ENCODE measurements at places on chromosomes 6 and 20.
A peak's percentile ranks its signal among the peaks of the same experiment; 100 is the strongest.

- H3K27ac ChIP-seq, result peak overlapping the region; percentile 89
- peaks cover 31% of the 10 kb centered on the region for H3K4me1 ChIP-seq
- H3K4me3 ChIP-seq, result peak overlapping the region; percentile 61
- no peaks in the 10 kb centered on the region for H3K27me3 ChIP-seq
- no peak for DNase-seq
These were observed 11.5 kb downstream of the GNL1 start for GRCh38 chr6:30544666-30545272.

- H3K4me1 ChIP-seq, result peaks cover 16% of the 10 kb centered on the region
- no peak overlapping the region for H3K27ac ChIP-seq
- no peak overlapping the region for H3K4me3 ChIP-seq
- H3K27me3 ChIP-seq, result no peaks in the 10 kb centered on the region
These were observed 4.0 kb upstream of the DSN1 start for GRCh38 chr20:36777576-36777975.

DNA sequence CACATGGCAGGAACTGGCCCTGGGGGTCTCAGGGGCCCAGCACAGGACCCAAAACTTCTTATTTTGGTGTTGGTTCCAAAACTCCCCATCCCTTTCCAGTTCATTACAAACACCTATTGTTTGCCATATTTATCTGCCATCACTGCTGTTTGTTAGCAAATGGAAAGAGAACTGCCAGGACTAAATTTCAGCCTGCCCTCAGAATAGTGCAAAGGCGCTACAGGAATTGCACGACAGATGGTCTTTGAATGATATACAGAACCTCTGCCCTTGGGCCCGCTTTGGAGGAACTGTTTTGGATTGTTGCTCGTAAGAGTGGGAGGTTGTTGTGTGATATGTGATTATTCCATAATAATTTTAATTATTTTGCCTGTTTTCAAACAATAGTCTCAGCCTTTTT, 199.0 kb upstream of the FBXL4 start:
- peaks cover 30% of the 10 kb centered on the region for H3K27me3 ChIP-seq
- peaks cover 1% of the 10 kb centered on the region for H3K4me1 ChIP-seq
- no peak for DNase-seq
- no peak overlapping the region for H3K27ac ChIP-seq

DNA sequence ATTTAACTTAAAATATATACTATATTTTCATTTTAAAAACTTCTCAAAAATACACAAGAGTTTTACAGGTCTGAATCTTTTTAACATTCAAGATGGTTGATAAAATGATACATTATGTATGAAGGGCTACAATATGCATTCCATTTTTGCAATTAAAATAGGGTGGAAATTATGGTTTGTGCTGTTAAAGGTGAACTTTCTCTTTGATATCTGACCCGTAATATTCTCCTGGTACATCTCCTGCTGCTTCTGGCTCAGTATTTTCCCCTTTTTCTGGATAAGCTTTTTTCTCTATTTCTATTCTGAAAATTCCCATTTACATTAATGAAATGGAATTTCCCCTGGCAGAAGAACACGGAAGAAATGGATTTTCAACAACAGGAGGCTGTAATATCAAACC, 27.4 kb upstream of the LCA5 start:
- no peaks in the 10 kb centered on the region for H3K27me3 ChIP-seq
- no peaks in the 10 kb centered on the region for H3K36me3 ChIP-seq
- no peak overlapping the region for H3K4me3 ChIP-seq
- no peak for DNase-seq
- H3K27ac ChIP-seq, result no peak overlapping the region

DNA sequence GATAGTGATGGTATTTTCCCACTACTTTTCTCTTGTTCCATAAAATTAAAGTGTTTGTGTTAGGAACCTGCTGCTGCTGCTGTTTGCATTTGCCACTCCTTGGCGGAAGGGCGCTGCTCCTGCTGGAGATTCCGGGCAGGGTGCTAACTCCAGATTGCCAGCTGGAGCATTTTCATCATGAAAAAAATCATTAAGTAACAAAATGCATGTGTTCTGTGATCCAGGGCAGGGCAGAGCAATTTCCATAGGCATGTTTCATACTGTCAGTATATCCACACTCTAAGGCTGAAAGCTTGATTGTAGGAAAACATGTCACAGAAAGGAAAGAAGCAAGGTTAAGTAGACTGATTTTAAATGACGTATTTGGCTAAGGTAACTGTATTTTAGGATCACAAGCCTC, 24.0 kb downstream of the PBOV1 start:
- H3K27me3 ChIP-seq, result peaks cover 42% of the 10 kb centered on the region
- no peak overlapping the region for H3K4me3 ChIP-seq
- H3K4me1 ChIP-seq, result no peaks in the 10 kb centered on the region
- H3K27ac ChIP-seq, result no peak overlapping the region

- H3K27ac ChIP-seq, result no peak overlapping the region
- no peaks in the 10 kb centered on the region for H3K4me1 ChIP-seq
- peaks cover 55% of the 10 kb centered on the region for H3K27me3 ChIP-seq
- no peak for DNase-seq
These were observed 18.0 kb upstream of the MAP3K4 start for GRCh38 chr6:160973311-160974250.

GRCh38 chr6:130964808-130965604, 98.0 kb downstream of the EPB41L2 start:
- H3K27ac ChIP-seq, result no peak overlapping the region
- H3K4me3 ChIP-seq, result no peak overlapping the region
- no peaks in the 10 kb centered on the region for H3K27me3 ChIP-seq
- peaks cover 3% of the 10 kb centered on the region for H3K36me3 ChIP-seq
- no peaks in the 10 kb centered on the region for H3K4me1 ChIP-seq

GRCh38 chr6:107032051-107032450, 4.1 kb downstream of the MTRES1 start:
- H3K4me1 ChIP-seq, result peaks cover 36% of the 10 kb centered on the region
- peak overlapping the region; percentile 19 for H3K27ac ChIP-seq
- H3K4me3 ChIP-seq, result no peak overlapping the region
- no peak for DNase-seq
- no peaks in the 10 kb centered on the region for H3K27me3 ChIP-seq

DNA sequence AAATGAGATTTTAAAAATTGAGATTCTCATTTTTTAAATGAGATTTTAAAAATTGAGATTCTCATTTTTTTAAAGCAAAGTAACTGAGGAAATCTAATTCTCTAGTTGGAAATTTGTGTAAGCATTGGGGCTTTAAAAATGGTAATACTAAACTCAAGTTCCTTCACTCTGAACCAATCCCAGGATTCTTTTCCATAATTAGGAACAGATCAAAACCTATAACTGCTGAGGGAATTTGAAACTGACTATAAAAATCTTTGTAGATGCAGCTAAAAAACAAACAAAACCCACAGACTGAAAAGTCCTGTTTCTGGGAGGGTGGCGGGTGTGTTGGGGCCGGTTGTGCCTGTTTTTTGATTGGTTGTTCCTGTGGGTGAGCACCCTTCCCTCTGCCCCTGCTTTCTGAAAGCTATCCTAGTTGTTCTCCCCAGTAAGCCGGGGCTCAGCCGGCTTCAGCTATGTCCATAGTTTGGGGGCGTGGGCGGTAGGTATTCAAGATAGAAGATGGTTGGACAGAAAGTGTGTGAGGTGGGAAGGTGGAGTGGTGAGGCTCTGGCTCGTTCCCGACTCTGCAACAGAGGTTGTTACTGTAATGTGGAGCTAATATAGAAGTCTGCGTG, 49.3 kb downstream of the GFRA4 start:
- no peak overlapping the region for H3K4me3 ChIP-seq
- no peak overlapping the region for H3K27ac ChIP-seq

- H3K36me3 ChIP-seq, result no peaks in the 10 kb centered on the region
- no peak for DNase-seq
- H3K27ac ChIP-seq, result no peak overlapping the region
- peaks cover 20% of the 10 kb centered on the region for H3K27me3 ChIP-seq
These were observed 2.5 kb upstream of the CPNE5 start for GRCh38 chr6:36841756-36842155.

- H3K27me3 ChIP-seq, result peaks cover 35% of the 10 kb centered on the region
- H3K27ac ChIP-seq, result no peak overlapping the region
- H3K36me3 ChIP-seq, result no peaks in the 10 kb centered on the region
- peaks cover 3% of the 10 kb centered on the region for H3K4me1 ChIP-seq
These were observed 8.9 kb upstream of the TAAR5 start for GRCh38 chr6:132598473-132598872.

- H3K27ac ChIP-seq, result no peak overlapping the region
- peaks cover 5% of the 10 kb centered on the region for H3K36me3 ChIP-seq
- H3K4me1 ChIP-seq, result no peaks in the 10 kb centered on the region
- H3K4me3 ChIP-seq, result no peak overlapping the region
- DNase-seq, result no peak
These were observed 28.6 kb upstream of the SAMD5 start for GRCh38 chr6:147479857-147480256.

DNA sequence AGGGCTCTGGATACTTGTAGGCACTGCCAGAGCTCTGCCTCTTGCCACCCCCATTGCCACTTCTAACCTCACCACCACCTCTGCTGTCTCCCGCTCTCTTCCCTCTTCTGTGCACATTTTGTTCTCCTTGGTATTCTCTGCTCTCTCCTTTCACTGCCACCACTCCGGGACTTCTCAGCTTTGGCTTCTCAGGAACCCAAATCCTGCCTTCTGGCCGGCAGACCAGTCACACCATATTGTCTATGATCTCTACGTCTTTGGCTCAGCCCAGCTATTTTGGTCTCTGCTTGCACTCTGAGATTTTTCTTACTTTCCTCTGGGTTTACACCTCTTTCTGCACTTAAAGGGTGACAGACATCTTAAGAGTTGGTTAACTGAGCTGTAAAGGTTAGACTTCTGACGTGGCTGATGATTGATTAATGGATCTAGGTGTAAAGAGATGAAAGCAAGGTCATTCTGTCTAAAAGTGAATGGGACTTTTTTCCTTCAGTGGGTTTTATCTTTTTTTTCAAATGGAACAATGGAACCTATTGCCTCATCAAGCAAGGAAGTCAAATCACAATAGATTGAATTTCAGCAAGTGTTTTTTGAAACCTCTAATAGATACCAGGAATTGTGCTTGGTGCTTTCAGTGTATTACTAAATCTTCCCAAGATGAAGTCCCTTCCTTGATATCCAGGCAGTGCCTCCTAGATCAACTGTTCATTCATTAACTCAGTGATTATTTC, 13.8 kb downstream of the MMP24 start:
- no peak overlapping the region for H3K4me3 ChIP-seq
- H3K27ac ChIP-seq, result peak overlapping the region; percentile 66

DNA sequence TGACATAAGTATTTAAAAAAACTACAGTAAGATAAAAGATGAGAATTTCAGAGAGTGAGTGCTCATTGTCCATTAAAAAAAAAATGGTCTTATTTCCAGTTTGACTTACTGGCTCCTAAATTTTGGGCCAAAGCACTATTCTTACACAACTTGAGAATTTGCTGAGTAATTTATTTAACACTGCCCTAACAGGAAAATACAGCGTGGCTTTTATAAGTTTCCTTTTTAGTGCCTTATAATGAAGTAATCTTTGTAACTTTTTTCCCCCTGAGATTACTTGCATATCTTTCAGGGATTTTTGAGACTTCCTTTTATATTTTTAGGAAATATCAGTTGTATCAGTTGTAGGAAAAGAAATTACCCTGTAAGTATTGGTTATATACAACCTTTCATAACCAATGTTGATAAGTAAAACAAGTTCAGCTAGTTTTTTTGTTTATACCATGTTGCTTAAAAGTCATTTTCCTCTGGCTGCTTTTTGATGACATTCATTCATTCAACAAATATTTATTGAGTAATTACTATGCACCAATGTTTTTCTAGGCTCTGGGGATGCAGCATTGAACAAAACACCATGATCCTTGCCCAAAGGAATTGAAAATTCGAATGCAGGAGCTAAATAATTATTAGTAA, 106.4 kb upstream of the SGK1 start:
- peaks cover 2% of the 10 kb centered on the region for H3K4me1 ChIP-seq
- no peaks in the 10 kb centered on the region for H3K27me3 ChIP-seq
- no peaks in the 10 kb centered on the region for H3K36me3 ChIP-seq
- no peak overlapping the region for H3K27ac ChIP-seq

- DNase-seq, result no peak
- no peaks in the 10 kb centered on the region for H3K36me3 ChIP-seq
- no peaks in the 10 kb centered on the region for H3K4me1 ChIP-seq
- no peaks in the 10 kb centered on the region for H3K27me3 ChIP-seq
- no peak overlapping the region for H3K4me3 ChIP-seq
These were observed 1008.3 kb downstream of the KIF16B start for GRCh38 chr20:15564981-15565380.

DNA sequence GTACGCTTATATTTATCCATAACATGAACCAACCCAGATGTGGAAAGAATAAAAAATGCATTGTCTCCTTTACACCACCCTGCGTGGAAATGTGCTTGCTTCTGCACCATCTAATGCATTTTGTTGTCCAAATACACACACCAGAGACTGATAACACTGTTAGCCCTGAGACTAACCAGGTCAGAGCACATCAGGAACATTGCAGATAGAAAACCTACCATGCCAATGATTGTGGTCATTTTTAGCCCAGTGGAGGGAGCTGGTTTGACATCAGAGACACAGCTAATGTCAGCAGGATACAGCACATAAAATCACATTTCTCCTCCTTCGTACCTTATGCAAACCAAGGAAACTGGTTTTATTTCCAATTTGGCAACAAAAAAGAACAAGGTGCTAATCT, 528.7 kb downstream of the DOK5 start:
- peaks cover 3% of the 10 kb centered on the region for H3K36me3 ChIP-seq
- H3K27ac ChIP-seq, result no peak overlapping the region
- H3K4me1 ChIP-seq, result no peaks in the 10 kb centered on the region
- H3K4me3 ChIP-seq, result no peak overlapping the region

DNA sequence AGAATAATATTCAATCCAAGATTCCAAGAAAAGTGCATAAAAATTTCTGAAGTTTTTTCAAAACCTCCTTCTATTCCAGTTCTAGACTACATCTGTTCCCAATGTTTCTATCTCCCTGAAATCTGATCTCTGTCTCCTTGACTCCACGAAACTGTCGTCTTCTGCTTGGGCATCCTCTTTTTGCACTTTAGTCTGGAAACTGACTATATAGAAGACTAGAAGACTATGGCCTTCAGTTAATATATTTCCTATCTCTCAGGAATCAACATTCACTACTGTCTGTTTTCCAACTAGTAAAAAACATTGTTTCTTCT, 745.4 kb upstream of the ADGRB3 start:
- H3K4me3 ChIP-seq, result no peak overlapping the region
- no peaks in the 10 kb centered on the region for H3K36me3 ChIP-seq
- no peak for DNase-seq
- no peaks in the 10 kb centered on the region for H3K27me3 ChIP-seq
